ENCODE measurements at places on chromosomes 16 and 17. TPM values are rescaled to one million over a fixed set of nuclear protein-coding genes. Genes with fewer than 3 reads are reported as not detected.

The RNF43 gene
- total RNA-seq: 0.68 TPM

The CDH3 gene
- 0.81 TPM for total RNA-seq

The ATP2A1 gene
- total RNA-seq: 0.97 TPM

The MAF gene
- total RNA-seq: 62.8 TPM

The KCNJ16 gene
- total RNA-seq: 0.24 TPM

The TBC1D3E gene
- total RNA-seq: not detected

The HYDIN gene
- total RNA-seq: 4.8 TPM

The SMIM36 gene
- not detected for total RNA-seq

The CCL4 gene
- total RNA-seq: 12.5 TPM

The NPIPB9 gene
- total RNA-seq: 4.1 TPM

The ZFPM1 gene
- total RNA-seq: 8.8 TPM

The HAS3 gene
- total RNA-seq: 0.68 TPM

The PLA2G10 gene
- not detected for total RNA-seq

The CD300H gene
- total RNA-seq: not detected

The ZNF771 gene
- 6.3 TPM for total RNA-seq
